ENCODE measurements at places on chromosomes 5 and 9.

DNA sequence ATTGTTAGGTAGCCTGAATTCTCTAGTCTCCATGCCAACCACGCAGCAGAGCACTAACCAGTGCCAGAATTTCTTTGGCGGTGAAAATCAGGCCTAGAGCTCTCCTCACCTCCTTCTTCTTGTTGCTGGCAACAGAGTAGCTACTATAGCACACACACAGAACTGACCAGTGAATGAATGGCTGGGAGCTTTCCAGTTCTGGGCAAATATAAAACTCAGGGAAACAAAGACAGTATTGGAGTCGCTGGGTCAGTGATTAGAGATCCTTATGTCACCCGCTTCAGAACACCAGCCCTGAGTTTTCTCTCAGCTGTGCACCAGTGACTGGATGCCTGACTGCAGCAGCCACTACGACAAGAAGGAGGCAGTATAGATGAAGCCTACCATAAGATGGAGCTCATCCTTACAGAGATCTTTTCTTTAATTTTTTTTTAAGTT, 26.9 kb upstream of the FEM1C start:
- DNase-seq, result no peak

DNA sequence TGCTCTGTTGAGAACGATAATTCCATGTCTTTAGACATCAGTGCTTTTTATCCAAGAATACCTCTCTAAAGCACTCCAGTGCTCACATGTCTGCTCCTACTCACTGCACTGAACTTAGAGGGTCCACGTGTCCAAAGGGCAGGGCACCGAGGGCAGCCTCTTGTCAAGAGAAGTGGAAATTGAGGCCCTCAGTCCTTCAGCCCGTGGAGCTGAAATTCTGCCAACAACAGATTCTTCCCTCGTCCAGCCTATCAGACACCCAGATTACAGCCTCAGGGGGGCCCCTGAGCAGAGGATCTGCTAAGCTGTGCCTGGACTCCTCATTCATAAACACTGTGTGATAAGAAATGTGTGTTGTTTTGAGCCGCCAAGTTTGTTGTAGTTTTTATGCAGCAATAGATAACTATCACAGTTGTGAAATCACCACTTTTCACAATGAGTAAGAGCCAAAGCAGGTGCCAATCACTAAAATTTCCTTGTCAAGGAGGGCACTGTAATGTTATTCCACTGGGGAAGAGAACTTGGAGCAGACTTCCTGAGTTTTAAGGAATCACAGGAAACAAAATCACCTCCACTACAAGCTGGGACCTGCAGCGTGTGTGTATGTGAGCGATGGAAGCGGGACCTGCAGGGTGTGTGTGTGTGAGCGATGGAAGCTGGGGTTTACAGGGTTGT, 58.8 kb upstream of the IGFBPL1 start:
- DNase-seq, result no peak

DNA sequence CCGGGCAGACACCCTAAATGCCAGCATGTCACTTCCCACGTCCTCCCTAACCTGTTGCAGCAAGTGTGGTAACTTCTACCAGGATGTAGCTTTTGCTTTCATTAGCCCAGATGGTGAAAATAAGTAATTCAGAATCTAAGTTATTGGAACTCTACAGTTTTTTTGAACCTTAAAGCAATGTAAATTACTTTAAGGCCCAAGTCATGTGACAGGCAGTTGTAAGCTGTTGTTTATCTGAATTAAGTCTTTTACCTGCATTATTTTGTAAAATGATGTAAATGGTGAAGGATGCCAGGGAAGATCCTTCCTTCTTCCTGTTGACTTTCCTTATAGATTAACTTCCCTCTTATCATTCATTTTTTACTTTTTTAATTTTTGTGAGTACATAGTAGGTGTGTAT, 670.2 kb downstream of the SEMA5A start:
- no peak for DNase-seq

DNA sequence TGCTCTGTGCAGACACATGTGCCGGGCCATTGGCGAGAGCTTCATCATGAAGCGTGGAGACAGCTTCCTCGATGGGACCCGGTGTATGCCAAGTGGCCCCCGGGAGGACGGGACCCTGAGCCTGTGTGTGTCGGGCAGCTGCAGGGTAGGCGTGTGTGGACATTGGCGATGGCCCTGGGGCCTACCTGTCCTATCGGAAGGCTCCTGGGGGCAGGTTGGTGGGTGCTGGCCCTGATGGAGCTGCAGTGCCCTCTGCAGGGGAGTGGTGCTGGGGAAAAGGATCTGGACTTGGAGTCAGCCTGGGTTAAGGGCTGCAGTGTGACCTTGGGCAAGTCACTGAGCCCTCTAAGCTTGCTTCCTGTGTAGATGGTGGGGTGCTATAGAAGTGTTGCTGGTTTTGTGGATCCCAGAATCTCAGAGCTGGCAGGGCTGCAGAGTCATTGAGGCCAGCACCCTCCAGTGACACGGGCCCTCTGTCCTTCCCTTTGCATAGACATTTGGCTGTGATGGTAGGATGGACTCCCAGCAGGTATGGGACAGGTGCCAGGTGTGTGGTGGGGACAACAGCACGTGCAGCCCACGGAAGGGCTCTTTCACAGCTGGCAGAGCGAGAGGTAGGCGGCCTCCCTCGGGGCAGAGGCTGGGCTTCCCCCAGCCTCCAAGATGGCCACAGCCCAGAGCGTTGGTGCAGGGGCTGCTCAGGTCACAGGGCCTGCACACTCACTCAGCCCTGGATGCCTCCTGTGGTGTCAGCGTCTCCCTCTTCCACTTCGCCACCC, 15.8 kb downstream of the ADAMTS13 start:
- DNase-seq, result no peak

DNA sequence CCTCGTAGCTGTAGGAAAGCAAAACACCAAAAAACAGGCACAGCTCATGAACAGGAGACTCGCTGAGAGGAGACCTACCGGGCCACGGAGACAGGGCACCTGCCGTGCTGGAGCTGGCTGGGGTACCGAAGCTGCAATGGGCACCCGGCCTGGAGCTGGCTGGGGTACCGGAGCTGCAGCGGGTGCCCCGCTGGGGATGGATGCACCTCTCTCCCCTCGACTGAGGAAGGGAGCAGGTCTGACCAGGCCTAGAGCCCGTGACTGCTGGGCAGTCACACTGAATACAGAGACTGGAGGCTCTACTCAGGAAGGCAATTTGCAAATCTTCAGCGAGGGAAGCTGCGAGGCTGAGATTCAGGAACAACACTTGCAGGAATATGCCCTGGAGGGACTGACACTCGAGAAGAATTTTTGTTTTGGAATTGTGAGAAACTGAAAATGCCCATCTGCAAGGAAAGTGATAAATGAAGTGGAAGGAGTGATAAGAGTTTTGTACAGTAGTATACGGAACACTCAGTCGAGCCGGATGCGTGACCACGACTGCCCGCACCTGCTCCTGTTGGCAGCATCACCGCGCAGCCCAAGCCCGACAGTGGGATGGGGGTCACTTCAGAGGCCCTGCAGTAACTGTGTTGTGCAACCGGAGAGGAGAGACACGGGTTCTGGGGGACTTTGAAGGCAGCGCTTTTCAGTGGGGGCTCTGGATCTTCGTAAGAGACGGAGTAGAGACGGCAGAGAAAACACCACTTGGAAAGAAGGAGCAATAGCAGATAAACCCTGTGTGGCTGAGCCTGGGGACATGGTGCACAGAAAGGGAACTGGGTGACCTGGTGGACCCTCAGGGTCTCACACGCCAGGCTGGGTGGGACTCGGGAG, 27.9 kb upstream of the LPCAT1 start:
- no peak for DNase-seq

DNA sequence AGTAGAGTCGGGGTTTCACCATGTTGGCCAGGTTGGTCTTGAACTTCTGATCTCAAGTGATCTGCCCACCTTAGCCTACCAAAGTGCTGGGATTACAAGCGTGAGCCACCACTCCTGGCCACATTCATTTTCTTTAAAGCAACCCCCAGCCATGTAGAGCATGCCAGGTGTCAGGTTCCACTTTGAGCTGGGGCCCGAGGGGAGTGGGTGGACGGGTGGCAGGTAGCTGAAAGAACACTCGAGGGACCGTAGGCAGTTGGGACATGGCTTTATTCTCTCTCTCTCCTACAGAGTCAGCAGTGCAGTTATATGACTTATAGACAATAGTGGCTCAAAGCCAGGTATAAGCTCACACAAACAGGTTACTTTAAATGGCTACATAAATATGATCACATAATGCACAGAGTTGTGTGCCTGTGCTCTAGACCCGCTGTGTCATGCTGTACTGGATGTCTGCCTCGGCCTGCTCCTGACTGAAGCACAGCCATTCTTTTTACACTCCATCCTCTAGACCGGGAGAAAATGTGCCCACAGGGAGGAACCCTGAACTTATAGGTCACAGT, 60.5 kb upstream of the FAM120A start:
- no peak for DNase-seq

DNA sequence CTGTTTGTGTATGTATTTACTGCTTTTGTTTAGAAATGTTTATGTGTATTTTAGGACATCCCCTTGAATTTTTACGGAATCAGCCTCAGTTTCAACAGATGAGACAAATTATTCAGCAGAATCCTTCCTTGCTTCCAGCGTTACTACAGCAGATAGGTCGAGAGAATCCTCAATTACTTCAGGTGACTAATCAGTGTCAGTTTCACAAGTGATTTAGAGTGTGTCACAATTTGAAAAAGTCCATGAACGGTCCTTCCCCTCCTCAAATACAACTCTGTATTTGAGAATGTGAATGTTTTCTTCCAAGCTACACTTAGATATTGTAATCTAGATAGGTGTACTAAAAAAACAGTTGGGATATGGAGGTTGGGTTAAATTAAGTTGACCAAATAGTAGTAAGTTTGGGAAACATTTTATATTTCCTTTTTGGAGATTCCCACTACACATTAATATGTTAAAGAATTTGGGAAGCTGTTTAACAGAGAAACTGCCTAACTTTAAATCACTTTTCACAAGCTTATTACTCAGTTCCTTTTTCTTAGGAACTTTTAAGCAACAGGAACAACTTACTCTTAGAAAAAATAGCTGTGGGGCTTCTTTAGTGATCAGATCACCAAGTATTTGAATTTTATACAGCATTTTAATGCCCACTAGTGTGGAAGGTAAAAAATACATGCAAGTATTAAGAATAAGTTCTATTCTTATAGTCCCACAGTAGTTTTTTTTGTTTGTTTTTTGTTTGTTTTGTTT, 40.9 kb downstream of the RAD23B start:
- DNase-seq, result no peak

- no peak for DNase-seq
Observed at GRCh38 chr5:113692891-113693457, 179.5 kb downstream of the YTHDC2 start.

DNA sequence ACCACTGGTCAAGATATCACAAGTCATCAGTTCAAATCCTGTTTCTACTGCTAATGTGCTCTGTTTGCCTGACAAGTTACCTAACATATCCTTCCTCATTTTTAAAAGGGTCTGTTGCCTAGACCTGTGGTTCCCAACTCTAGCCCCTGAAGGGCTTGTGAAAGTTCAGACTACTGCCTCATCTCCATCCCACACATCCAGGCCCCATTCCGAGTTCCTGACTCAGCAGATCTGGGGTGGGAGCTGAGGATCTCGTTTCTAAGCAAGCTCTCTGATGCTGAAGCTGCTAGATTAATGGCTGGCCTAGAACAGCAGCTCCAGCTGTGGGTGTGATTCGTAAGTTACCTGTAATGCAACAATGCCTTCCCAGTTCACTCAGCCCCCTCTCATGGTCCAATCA, 32.5 kb downstream of the S1PR3 start:
- no peak for DNase-seq

DNA sequence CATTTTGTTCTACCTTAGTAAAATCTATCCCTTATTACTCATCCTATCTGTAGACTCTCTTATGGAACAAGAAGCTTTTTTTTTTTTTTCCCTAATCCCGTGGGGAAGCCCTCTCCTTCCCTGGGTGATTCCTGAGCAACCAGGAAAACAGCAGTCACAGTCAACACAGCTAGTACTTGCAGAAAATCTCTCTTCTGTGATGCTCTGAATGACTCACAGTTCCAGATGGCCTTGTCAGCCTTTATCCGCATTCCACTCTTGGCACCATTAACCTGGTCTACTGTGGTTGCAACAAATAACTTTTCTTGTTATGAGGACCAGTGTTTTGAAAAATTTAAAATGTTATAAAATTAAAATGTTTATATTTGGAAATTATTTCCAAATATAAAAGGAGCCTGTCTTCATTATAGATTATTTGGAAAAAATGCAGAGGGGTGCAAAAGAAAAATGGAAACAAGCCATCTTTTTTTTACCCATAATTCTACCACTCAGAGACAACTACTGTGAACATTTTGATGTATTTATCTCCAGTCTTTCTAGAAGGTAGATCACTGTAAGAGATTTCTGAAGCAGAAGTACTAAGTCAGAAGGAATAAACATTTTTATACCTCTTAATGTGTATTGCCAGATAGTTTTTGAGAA, 486.7 kb downstream of the RAB3C start:
- no peak for DNase-seq

GRCh38 chr9:113461943-113462342, 1.6 kb upstream of the RGS3 start:
- no peak for DNase-seq

DNA sequence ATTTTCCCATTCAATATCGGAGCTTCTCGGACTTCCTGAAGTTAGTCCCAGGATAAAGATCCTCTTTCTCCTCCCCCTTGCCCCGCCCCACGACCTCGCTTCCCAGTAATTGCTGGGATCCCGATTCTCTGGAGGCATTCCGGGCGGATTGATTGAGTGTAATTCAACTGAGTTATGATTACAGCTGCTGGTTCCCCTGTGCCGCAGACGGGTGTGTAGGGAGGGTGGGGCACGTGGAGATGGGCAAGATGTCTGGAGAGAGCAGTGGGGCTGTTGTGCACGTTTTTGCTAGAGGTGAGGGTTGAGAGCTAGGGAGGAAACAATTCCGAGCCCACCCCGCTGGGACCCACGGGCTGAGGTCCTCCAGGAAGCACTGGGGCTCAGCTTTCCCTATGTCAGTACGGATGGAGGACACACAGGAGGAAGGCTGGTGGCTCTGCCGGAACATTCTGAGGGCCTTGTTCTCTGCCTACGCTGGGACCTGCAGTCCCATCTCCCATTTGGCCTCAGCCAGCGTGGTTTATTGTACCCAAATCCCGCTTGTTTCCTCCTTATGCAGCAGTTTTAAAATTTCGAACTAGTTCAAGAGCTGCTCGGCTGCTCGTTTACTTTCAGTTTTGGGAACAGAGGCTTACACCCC, 2.4 kb upstream of the DMRT2 start:
- DNase-seq, result no peak

DNA sequence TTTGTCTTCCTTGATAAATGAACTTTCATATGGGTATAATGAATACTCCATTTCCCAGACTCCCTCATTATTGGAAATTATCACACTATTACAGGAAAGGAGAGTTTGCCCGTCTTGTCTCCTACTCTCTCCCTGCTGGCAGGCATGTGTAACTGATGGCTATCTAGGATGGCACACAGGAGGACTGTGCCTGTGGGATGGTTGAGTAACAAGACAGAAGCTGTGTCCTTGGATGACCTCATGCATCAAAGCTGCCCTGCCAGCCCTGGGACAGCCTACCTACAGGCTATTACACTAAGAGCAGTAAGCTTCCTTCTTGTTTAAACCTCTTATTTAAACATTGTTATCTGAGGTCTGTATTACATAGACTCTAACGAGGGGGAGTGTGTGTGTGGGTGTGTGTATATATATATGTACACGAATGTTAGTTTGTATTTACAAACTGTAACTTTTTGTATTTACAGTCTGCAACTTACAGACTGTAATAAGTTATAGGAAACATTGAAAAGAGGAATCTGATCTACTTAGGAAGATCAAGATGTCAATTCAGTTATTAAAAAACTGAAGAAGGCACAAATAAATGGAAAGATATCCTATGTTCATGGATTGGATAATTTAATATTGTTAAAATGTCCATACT, 247.6 kb upstream of the ACO1 start:
- no peak for DNase-seq
